ENCODE measurements at places on chromosomes 6 and 20. TPM values are rescaled to one million over a fixed set of nuclear protein-coding genes. Genes with fewer than 3 reads are reported as not detected.

DNA sequence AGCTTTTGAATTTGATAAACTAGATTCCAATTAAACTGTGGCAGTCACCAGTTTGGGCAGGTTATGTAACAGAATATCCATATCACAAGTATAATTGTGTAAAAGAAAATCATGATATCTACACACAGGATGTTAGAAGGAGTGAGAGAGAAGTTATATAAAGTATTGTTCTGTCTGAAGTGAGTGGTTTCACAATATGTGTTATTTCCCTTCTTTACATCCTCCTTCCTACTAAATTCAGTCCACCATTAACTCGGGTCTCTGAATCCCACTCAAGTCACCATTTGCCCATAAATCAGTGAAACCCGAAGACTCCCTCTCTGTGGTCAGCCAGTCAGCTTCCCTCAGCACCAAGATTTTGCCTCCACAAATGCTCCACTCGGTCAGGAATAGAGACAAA lies 796 bp downstream of the HLA-DQB1 start:
- DNase-seq = no peak

The ADGRF1 gene
- total RNA-seq = not detected

The ZNF391 gene
- total RNA-seq = 6.1 TPM

DNA sequence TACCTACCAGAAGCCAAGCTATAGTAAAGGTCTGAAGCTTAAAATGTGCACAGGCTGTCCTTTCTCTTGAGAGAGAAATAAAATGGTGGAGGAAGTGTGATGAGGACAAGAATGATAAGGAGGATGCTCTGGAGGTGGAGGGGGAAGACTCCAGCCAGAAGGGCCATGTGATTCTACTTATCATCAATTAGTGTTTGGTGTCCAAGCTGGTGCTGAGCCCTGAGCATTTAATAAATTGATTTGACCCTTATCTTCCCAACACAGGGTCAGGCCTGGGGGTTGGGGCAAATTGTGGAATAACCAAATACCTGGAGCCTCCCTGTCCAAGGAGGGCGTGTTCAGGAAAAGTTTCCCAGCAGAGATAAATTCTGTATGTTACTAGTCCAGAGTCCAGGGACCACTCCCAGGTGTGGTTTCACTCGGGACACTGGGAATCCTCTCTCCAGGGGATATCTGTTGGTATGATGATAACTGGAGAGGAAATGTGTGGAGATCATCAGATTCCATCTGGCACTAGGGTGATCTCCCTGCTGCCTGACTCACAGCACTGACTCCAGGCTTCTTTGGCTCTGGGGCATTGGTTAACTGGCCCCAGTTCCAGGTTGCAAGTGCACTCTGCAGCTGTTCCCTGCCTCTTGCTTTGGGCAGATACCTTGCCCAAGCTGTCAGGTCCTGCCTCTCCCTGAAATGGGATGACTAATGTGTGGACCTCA lies 3.8 kb upstream of the MYBL2 start:
- DNase-seq = no peak

The BPIFB4 gene
- total RNA-seq = not detected

The FLOT1 gene
- total RNA-seq = 219 TPM

- no peak for DNase-seq
Observed at GRCh38 chr6:3506200-3506599, 49.4 kb upstream of the SLC22A23 start.

- no peak for DNase-seq
Observed at GRCh38 chr20:53070706-53071392, 98.7 kb downstream of the TSHZ2 start.
